ENCODE measurements at places on chromosomes 1 and 21.

DNA sequence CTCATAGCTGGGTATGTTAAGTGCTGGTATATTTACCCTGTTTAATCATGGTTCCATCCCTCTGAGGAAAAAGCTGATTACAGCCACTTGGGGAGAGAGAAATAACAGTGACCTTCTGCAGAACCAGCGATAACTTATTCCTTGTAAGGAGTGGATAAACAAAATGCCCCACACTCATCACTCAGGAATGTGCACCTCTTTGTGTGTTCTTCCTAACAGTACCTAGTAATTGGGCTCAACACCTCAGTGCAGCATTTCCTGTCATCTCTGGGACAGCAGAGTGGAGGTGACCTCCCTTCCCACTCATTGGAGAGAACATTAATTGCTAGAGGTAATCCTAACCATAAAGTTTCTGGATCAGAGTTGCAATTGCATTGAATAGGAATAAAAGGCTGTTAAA lies 112.5 kb upstream of the F3 start:
- DNase-seq: no peak

- DNase-seq: no peak
Measured at GRCh38 chr1:175081983-175082382, 14.3 kb downstream of the TNN start.

DNA sequence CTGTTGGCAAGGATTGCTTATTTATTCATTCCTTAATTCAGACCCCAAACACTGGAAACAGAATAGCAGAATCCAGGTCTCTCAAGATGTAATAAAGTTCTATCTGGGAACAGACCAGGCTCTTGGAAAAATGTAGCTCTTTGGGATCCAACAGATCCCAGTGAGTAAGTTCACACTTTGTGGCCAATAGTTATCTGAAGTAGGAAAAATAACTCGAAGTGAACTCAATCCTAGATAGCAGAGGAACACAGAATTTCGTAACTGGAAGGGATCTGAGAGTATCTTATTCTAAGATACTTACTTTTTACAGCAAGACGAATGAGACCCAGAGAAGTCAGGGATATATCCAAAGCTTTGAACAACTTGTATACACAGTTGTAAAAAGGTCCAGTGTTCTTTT lies 150.7 kb upstream of the CD34 start:
- DNase-seq: no peak

- DNase-seq: no peak
Measured at GRCh38 chr1:192566657-192567056, 8.9 kb upstream of the RGS1 start.

DNA sequence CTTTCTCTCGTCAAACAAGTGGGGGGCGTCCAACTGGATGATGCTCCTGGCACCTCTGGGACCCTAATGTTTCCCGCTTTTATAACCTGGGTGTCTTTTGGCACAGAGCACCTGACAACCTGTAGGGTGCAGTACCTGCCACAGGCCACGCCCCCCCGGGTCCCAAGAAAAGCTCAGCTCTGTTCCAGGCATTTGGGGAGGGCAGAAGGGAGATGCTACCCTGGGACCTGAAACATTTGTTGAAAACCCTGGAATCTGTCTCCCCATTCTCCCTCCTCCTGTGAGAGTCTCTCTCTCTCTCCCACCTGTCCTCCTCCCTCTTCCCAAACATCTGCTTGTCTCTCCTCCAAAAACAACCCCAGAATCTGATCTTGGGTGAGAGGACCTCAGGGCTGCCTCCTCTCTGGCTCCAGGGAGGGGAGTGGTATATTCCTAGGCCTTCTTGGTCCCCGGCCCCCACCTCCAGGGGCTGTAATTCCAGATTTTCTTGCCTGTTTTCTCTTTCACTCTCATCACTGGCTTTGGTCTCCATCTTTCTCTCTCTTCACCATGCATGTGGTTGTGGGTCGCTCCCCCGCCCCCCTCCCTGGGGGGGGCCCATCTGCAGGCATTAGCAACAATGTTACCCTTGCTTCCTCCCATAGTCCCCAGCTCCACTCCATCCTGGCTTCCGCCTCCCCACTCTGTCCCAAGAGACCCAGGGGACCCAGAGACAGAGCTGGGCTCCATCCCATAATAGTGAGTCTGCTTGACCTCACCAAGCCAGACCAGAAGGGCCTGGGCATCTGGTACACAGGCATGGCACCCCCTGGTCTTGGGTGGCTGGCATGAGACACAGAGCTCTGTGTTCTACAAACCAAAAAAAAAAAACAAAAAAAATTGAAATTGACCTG lies 4.1 kb downstream of the AHDC1 start:
- no peak for DNase-seq

GRCh38 chr21:33544451-33545195 lies 1.8 kb downstream of the SON start:
- DNase-seq: no peak

DNA sequence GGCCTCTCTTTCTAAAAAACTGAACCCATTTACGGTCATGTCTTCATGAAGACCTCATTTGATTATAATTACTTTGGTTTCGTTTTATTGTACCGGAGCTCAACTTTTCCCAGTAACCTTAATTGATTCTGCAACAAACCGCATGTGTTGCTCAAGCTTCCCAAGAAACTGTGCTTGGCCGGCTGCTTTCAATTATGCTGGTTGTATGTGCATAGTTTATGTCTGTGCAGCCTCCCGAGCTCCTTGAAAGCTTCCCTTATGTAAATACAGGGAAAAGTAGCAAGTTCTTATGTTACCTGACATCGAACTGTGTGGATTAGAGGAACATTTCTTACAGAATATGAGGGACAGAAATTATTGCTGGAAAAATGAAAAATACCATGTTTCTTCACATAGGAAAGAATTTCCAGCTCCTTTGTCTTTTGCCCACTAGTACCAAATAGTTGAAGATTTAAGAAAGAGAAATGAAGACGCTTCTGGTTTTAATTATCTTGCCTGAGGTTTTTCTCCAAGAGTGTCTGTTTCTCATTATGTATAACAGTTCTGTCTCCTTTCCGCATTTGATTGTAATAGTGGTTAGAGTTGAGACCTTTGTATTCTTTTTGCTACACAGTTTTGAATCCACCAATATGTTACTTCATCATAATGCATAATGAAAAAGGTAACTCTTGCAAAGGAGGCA lies 2.1 kb downstream of the VCAM1 start:
- DNase-seq: peak; percentile 58

GRCh38 chr1:22763487-22764200 lies 53.0 kb downstream of the EPHB2 start:
- no peak for DNase-seq

DNA sequence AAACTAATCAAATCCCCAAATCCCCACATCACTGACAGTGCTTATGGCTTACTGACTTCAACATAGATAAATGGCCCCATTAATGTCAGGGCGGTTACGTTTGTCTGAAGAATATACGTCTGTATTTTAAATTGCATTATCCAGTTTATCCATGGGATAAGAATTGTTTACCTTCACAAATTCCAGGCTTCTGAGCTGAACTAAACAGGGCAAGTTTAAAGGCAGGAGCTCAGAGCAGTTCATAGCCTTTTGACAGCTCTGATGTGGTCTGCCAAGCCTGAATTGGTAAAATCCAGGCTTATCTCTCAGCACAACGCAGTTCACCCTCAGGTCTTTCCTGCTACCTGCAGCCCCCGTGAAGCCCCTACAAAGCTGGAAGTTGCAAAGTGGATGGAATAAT lies 79.5 kb upstream of the GREM2 start:
- DNase-seq: no peak

DNA sequence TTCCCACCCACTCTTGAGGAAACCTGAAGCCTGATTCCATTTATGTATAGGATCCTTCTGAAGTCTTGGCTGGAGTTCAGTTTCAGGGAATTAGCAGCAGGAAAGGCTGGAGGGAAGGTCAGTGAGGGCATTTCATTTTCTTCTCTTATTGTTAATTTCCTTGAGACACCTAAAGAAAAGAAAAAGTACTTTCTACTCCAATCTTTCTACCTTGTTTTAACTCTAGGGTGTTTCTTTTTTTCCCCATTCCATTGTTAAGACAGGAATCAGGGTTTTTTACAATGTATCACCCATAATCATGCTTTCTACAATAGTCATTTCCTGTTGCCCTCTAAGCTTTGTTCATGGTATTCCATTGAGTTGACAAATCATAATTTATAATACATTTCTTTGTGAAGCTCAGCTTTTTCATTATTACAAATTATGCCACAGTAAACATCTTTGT lies 27.4 kb downstream of the SNRPE start:
- DNase-seq: no peak

DNA sequence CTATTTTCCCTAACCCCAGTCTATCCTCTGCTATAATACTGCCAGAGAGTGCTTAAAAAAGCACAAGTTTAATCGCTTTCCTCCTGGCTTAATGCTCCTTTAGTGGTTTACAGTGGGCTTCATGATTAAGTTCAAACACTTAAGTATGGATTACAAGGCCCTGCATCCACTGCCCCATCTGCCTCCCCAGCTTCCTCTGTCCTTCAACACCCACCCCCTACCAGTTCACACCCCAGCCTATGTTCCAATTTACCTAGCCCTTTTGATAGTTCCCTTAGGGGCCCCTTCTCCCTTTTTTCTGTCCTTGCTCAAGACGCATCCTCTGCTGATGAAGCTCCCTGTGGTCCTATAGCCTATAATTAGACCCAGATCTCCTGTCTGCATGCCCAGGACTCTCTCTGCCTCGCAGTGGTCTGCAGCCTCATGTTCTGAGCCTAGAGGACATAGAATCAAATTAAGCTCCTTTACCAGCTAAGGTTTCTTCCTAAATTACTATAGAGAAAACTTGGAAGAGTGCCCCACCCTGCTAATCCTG lies 212.5 kb downstream of the FGGY start:
- no peak for DNase-seq

GRCh38 chr1:62417351-62417999 lies 19.4 kb upstream of the USP1 start:
- no peak for DNase-seq

DNA sequence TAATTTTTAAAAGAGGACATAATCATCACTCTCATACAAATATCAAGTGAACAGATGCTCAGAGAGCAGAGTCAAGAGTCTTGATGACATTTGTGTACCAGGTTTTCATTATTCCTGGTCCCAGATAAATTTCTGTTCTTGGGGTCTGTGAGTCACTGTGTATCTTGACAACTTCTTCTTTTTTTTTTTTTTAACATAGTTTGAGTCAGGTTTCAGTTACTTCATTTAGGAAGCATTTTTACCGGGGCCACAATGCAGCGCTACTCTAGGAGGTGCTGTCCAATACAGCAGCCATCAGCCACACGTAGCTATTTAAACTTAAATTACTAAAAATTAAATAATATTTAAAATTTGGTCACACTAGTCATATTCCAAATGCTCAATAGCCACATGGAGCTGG lies 188.1 kb upstream of the SAMSN1 start:
- no peak for DNase-seq

- DNase-seq: no peak
Measured at GRCh38 chr1:206457408-206458120, 12.7 kb upstream of the IKBKE start.

DNA sequence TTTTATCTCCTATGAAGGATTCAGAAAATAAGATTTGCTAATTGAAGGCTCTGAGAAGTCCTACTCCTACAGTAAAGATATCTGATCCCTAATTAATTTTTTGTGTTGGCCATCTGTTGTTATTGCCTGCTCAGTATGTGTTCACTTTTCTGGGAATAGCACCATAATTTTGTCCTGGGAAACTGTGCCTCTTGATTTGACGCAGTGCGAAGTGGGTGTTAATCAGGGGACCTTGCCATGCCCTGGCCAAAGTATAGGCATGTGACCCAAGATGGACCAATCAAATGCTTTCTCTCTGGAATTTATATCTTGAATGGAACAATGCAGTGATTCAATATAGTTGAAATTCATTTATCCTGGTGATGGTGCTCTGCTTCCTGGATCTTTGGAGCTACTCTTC lies 30.4 kb upstream of the GNG12 start:
- no peak for DNase-seq

- DNase-seq: no peak
Measured at GRCh38 chr1:216616425-216616824, 106.8 kb downstream of the ESRRG start.

DNA sequence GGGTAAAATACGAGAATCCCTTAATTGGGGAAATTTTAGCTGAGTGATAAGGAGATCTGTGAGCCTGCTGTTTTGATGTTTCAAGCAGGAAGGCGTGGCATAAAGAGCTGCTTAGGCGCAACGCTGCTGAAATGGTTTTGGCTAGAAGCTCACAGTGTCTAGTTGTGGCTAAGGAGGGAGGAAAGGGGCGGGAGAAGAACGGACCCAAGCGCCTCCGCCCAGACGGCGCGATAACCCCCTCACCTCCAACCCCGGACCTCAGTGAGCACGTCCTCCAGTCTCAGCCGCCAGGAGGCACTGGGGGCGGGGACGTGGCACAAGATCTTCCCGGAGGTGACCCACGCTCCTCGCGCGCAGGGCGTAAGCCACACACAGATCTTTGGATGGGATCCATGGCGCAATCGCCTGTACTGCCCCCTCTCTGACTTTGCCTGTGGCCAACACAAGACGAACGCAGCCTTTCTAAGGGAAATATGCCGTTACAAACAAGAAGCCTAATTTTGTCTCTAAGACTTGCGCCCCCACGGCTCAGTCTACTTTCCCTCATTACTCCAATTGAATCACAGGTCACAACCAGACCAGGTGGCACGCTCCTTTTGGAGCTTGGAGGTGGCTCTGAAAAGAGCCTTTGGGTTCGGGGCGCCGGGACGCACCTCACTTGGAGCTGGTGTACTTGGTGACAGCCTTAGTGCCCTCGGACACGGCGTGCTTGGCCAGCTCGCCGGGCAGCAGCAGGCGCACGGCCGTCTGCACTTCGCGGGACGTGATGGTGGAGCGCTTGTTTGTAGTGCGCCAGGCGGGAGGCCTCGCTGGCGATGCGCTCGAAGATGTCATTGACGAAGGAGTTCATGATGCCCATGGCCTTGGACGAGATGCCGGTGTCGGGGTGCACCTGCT lies 23.4 kb upstream of the RNF187 start:
- no peak for DNase-seq

- no peak for DNase-seq
Measured at GRCh38 chr1:229431284-229432115, 2.4 kb downstream of the ACTA1 start.

DNA sequence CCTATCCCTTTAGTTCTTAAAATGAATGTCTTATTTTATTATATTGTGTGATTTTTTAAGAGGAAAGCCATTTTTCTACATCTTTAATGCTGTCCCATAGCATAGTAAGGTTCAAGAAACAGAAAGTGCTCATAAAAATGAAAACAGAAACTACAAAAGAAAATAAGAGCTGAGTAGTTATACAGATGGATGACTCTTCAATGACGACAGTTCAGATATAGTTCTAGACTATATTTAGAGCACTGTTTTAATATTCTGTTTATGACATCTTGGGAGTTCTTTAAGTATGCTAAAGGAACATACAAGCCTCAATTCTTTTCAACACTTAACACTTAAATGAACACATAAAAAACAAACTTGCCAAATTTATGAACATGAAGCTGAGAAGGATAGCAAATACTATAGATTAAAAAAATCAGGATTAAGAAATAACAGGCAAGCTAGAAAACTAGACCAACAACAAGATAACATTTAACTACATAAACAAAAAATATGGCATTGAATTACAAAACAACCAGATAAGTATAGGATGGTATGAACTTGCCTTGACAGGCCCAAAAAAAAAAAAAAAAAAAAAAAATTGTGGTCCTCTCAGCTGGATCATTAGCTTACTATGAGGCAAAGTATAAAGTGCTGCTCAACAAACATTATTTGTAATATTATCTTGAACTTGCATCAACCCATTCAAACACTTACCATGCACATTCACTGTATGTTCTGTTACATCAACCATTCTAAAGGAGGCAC lies 87.9 kb downstream of the ZZZ3 start:
- DNase-seq: no peak
